ENCODE measurements at places on chromosomes 5 and 9. TPM values are rescaled to one million over a fixed set of nuclear protein-coding genes. Genes with fewer than 3 reads are reported as not detected.

The ADAMTSL1 gene
- total RNA-seq: 206 TPM

The CDH10 gene
- total RNA-seq: not detected

The FCN2 gene
- not detected for total RNA-seq

The NR3C1 gene
- total RNA-seq: 116 TPM

The CCL27 gene
- not detected for total RNA-seq

The FGF1 gene
- 124 TPM for total RNA-seq

The RAB3C gene
- not detected for total RNA-seq

The AQP3 gene
- 2.4 TPM for total RNA-seq
